ENCODE measurements at places on chromosomes 11 and 22.

GRCh38 chr22:41996826-41997225 is 1.8 kb upstream of the WBP2NL start:
- no peak for DNase-seq

DNA sequence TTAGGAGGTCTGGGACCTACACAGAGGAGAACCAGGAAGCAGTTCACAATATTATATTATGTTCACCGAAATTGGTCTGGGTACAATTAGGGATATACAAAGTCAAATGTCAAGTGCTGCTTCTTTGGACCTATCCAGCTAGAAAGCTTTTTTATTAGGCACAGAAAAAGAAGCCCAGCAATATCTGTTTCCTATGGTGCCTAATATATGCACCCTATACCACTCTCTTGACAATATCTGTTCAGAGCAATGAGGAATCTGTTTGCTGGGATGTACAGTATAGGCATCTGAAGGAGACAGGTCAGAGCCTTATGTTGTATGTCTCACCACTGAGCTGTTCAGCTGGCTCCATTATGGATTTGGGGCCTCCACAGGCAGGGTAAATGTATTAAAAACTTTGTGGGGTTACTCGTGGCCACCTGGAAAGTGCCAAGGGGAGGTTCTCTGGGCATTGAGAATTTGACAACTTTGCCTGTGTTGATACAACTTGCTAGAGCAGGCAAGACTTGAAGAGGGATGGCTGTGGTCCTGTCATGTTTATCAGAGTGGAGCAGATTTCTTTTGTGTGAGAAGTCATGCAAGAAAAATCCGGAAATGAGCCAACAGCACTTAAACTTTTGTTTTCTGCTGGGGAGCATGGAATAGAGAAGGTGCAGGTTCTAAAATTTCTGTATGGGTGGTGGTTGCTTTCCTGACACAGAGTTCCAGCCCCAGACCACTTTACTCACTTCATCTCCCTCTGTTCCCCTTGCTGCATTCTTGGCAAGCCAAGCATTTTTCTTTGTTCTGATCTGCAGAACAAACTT is 10.1 kb downstream of the STIM1 start:
- no peak for DNase-seq

DNA sequence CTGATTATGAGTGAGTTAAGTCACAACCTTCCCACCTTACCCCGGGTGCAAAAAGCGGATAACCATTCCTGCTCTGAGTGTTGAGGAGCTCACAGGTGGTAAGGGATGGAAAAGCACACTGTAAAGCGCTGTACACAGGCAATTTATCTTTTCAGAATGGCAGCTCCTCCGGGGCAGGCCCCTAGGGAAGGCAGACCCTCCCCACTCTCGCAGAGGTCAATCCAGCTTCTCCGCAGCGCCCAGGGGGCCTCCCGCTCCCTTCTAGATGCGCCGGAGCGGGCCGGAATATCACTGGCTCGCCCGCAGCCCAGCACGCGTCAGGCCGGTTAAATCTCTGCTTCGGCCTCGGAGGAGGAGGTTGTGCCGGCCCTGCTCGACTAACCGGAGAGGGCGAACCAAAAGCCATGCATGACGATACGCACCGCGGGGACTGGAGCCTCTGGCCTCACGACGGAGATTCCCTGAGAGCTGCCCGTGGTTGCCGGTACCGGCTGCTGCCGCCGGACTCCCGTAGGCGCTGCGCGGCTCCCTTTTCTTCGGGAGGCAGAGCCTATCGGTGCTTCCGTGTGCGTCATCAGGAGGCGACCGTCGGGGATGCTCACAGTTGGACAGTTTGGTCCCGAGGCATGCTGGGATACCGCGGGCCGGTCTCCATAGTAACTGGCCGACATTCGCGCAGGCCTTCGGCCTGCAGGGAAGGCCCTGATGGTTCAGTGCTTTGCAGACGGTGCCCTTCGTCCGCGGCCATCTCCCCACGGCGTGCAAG is at the start of gene BRMS1:
BRMS1 (minus strand) TSS at position 555 of the 766 bp plus-strand sequence. CDS start 2,870 bp downstream, outside the sequence.
- DNase-seq = peak; percentile 97

- DNase-seq = no peak
Observed at GRCh38 chr11:116255321-116255953, 517.4 kb downstream of the BUD13 start.

- DNase-seq = no peak
Observed at GRCh38 chr11:69365558-69365957, 71.6 kb downstream of the MYEOV start.

- no peak for DNase-seq
Observed at GRCh38 chr11:43959321-43959995, 17.0 kb downstream of the C11orf96 start.

DNA sequence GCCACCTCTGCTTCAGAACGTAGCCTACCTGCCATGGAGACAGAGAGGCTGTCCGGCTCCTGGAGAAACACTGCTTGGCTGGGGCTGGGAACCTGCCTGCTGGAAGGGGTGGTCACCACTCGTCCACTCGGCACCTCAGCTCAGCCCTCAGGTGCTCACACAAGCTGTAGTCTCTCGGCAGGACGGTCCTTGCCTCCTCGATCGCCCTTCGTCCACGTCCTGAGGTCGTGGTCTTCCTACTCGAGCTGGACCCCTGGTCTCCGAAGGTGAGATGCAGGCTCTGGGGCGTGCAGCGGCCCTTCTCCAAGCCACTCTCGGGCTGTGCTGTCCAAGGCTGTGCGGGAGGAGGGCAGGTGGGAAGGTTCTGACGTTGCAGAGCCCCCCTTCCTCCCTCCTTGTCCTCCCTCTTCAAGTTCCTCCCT is at the start of gene TBX10:
TBX10 (minus strand) TSS at position 326 of the 422 bp plus-strand sequence; CDS start at position 35, 291 bp downstream.
- DNase-seq = no peak

Data from stimulated activated CD4-positive, alpha-beta T cell treated with anti-CD3 and anti-CD28 coated beads, Interleukin-4, amount 100 ng/mL, for 1 hour (primary cell).